Lower leg skin (tissue), 4 donors: ENCODE measurements at places on chromosomes 1 and 21.

DNA sequence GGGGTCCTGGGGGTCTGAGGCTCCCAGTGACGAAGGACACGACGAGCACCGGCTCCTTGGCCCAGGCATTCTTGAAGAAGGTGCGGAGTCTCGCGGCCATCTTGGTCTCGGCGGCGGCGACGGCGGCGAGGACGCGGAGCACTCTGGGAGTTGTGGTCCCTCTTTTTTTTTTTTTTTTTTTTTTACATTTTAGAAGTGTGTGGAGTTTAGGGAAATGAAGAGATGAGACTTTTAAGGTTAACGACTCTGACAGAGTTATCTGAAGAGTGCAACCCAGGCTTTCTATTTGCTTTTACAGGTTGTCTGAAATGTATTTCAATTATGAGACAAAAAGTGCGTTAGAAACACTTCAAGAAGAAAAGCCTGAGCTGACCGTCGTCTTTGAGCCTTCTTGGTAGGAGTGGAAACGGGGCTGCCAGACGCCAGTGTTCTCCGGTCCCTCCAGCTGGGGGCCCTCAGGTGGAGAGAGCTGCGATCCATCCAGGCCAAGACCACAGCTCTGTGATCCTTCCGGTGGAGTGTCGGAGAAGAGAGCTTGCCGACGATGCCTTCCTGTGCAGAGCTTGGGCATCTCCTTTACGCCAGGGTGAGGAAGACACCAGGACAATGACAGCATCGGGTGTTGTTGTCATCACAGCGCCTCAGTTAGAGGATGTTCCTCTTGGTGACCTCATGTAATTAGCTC lies 9.7 kb downstream of the OR2B11 start:
- peak; percentile 30 for DNase-seq

GRCh38 chr1:231206856-231207255 lies 34.2 kb upstream of the GNPAT start:
- no peak for DNase-seq

- peak; percentile 89 for DNase-seq
These were observed 30.8 kb downstream of the GORAB start for GRCh38 chr1:170562646-170563338.

- no peak for DNase-seq
These were observed 263.8 kb downstream of the KCNT2 start for GRCh38 chr1:196344453-196344852.

DNA sequence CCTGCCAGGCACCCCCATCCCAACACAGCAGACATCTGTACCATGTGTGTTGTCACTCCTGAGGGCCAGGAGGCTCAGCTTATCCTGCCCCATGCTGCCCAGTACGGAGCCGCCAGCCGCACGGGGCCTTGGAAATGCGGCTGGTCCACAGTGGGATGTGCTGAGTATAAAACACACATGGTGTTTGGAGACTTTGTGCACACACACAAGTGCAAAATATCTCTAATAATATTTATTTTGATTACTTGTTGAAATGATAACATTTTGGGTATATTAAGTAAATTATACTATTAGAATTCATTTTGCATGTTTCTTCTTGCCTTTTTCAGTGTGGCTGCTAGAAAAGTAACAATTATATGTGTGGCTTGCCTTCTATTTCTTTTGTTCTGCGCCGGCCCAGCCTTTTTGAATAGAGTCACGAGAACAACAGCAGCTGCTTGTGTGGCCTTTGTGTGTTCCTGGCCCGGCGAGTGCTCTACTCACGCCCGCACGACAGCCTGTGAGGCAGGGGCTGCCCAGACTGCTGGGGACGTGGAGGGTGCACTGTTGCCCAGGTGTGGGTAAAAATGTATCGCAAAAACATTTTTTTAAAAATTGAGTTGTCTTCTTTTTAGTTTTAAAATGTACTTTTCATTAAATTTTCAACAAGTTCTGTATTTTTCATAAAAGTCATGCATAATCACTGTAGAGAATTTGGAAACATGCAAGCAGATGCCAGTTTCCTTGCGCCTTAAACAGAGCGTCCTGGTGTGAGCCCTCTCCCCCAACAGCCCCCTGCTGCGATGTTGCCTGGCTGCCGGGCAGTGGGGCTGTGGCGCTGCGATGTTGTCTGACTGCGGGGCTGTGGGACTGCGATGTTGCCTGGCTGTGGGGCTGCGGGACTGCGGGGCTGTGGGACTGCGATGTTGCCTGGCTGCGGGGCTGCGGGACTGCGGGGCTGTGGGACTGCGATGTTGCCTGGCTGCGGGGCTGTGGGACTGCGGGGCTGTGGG lies 35.5 kb downstream of the COQ8A start:
- DNase-seq = peak; percentile 70

GRCh38 chr1:17213148-17213781 lies 8.3 kb downstream of the PADI1 start:
- DNase-seq = no peak

GRCh38 chr1:41357451-41358101 lies 3.7 kb upstream of the FOXO6 start:
- no peak for DNase-seq

DNA sequence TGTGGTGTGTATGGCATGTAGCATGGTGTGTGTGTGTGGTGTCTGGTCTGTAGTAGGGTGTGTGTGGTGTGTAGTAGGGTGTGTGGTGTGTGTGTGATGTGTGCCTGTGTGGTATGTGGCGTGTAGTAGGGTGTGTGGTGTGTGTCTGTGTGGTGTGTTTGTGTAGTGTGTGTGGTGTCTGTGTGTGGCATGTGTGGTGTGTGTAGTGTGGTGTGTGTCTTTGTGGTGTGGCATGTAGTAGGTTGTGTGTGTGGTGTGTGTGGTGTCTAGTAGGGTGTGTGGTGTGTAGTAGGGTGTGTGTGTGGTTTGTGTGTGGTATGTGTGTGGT lies 85.5 kb downstream of the SYT2 start:
- DNase-seq = no peak

DNA sequence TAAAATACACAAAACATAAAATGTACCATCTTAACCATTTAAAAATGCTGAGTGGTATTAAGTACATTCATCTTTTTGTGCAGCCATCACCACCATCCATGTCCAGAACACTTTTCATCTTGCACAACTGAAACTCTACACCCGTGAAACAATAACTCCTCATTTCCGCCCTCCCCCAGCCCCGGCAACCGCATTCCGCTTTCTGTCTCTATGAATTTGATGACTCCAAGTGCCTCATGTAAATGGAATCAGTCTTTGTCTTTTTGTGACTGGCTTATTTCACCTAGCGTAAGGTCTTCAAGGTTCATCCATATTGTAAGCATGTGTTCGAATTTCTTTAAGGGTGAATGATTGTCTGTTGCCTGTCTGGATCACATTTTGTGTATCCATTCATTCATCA lies 37.2 kb downstream of the SCCPDH start:
- no peak for DNase-seq

- DNase-seq = no peak
These were observed 92.0 kb downstream of the CRB1 start for GRCh38 chr1:197360068-197360467.

DNA sequence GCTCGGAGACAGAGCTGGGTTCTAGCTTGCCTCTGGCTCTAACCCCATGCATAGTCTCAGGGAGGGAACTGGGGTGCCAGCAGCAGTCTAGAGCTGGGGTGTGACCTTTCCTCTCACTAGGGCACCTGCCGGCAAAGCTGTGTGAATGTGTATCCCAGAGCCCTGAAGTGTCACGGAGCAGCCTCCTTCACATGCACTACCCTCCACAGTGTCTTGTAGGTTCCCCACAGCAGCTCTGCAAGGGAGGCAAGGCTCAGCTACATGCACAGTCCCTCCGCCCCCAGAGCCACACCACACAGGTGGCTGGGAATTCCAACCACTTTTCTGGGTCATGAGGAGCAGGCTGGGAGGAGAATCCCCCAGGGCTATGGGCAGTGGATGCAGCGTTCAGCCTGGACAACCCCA lies 7.7 kb upstream of the HPCA start:
- DNase-seq = no peak
